ENCODE measurements at places on chromosomes 1 and 21. TPM values are rescaled to one million over a fixed set of nuclear protein-coding genes. Genes with fewer than 3 reads are reported as not detected.

PTPN22 gene
- not detected for total RNA-seq

LIX1L gene
- 23.2 TPM for total RNA-seq

CYP2J2 gene
- total RNA-seq = 1.9 TPM

RGSL1 gene
- not detected for total RNA-seq

RALGPS2 gene
- total RNA-seq = 9.7 TPM

KLF18 gene
- not detected for total RNA-seq

MATN1 gene
- total RNA-seq = not detected

RAB3B gene
- 35.9 TPM for total RNA-seq

PSMD4 gene
- total RNA-seq = 152 TPM

TCHHL1 gene
- total RNA-seq = not detected

INSRR gene
- total RNA-seq = not detected

CD244 gene
- not detected for total RNA-seq

NUP210L gene
- total RNA-seq = not detected

ELAPOR1 gene
- total RNA-seq = not detected
